ENCODE measurements at places on chromosomes 6 and 20.

DNA sequence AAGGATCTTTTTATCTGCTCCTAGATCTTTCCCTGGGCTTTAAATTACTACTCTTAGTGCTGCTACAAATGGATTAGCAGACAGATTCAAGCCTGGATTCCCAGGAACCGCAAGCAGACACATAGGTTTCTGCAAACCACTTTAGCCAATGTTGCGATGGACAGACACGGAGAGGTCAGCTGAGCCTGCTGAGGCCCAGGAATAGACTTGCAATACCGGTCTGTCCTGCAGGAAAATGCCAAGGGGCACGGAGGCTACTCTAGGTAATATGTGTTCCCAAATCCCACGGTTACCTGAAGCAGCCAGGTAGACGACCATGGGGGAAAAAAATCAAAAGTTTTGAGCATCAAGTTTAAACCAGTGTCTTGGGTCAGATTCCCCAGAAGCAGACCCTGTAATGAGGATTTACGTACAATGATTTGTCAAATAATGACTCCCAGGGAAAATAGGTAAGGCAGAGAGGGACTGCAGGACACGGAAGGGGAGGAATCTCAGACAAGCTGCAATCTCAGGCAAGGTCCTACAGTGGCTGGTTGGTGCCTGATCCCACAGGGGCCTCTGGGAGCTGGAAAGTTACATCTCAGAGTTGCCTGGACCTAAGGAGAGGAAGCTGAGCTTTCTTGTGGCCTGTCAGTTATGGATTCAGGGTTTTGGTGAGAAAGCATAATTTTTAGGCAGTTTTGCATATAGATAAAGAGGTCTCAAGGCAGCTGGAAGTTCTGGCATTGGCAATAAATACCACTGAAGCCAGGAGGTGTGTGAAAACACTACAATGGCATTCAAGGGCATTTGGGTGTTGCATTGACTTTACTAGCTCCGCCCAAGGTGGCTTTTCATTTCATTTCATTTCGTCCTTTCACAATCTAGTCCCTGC lies 12.5 kb downstream of the OTOR start:
- DNase-seq: no peak

DNA sequence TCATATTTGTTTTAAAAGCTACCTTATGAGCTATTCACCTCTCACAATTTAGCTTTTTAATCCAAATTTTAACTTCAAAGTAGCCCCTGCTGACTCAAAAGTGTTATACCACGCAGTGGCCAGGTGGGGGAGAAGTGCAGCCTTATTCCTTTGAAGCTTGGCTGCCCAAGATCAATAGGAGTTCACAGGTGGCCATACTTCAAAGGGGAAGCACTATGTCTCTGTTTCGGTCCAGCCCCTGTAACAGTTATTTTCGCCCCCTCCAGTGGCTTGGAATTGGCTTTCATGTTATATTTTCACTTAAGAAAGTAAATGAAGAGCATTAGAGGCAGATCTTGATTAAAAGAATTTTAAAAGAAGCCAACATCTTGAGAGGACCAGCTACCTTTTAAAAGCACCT lies 608.4 kb downstream of the EPHA7 start:
- DNase-seq: peak; percentile 10

DNA sequence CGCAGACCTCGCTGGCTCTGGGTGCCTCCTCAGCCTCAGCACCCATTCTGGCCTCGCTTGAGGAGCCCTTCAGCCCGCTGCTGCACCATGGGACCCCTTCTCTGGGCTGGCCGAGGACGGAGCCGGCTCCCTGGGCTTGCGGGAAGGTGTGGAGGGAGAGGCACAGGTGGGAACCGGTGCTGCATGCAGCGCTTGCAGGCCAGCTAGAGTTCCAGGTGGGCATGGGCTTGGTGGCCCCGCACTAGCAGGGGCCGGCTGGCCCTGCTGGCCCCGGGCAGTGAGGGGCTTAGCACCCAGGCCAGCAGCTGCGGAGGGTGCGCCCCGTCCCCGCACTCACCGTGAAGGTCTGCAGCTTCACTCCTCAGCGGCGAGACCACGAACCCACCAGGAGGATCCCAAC lies 30.4 kb downstream of the DEFB114 start:
- no peak for DNase-seq

GRCh38 chr6:118397671-118398465 lies 150.2 kb upstream of the PLN start:
- DNase-seq: no peak

DNA sequence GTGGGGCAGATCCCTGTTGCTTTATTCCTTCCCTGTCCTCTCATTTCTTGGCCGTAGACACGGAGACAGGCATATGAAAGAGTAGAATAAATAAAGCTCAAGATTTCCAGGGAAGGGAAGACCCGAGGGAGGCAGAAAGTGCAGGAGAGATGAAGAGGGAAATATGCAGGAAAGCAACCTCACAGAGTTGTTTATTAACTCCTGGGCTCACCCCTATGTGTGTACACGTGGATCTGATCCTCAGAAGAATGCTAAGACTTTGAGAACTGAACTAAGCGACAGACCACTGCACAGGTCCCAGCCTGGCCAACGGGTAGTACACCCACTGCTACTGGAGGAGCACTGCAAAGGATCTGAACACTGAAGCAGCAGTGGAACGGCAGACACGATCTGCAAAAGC lies 156.2 kb downstream of the KIF16B start:
- DNase-seq: no peak

GRCh38 chr6:41536795-41537758 lies 9.1 kb upstream of the FOXP4 start:
- no peak for DNase-seq

GRCh38 chr20:52087471-52087870 lies 104.1 kb downstream of the ZFP64 start:
- no peak for DNase-seq

- no peak for DNase-seq
These were observed 98.8 kb downstream of the HUS1B start for GRCh38 chr6:558089-558488.

DNA sequence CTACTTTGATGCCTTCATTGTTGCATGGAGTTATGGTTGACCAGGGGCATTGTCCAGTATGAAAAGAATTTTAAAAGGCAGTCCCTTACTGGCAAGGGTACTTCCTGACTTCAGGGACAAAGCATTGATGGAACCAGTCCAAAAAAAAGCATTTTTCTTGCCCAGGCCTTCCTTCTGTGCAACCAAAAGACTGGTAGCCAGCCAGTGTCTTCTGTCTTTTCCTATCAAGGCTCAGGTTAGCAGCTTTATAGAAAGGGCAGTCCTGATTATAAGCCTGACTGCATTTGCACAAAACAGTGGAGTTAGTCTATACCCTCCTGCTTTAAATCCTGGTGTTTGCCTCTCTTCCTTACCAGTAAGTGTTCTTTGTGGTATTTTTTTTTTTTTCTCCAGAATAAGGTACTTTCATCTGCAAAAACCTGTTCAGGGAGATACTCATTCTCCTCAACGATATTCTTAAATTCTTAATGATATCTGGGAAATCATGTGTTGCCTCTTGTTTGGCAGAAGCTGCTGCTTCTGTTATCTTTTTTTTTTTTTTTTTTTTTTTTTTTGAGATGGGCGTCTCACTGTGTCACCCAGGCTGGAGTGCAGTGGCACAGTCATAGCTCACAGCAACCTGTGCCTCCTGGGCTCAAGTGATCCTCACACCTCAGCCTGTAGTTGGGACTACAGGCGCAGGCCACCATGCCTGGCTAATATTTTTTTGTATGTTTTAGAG lies 33.9 kb downstream of the SCAF8 start:
- DNase-seq: no peak

- DNase-seq: no peak
These were observed 8.4 kb upstream of the FAM83C start for GRCh38 chr20:35300469-35301262.

DNA sequence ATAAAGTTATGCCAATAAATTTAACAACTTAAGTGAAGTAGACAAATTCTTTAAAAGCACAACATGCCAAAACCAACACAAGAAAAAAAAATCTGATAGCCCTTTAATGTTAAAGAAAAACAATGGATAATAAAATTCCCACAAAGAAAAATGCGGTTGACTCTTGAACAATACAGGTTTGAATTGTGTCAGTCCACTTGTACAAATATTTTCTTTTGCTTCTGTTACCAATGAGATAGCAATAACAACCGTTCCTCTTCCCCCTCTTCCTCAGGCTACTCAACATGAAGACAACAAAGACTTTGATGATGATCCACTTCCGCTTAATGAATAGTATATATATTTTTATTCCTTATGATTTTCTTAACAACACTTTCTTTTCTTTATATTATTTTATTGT lies 283.9 kb upstream of the MAN1A1 start:
- no peak for DNase-seq

DNA sequence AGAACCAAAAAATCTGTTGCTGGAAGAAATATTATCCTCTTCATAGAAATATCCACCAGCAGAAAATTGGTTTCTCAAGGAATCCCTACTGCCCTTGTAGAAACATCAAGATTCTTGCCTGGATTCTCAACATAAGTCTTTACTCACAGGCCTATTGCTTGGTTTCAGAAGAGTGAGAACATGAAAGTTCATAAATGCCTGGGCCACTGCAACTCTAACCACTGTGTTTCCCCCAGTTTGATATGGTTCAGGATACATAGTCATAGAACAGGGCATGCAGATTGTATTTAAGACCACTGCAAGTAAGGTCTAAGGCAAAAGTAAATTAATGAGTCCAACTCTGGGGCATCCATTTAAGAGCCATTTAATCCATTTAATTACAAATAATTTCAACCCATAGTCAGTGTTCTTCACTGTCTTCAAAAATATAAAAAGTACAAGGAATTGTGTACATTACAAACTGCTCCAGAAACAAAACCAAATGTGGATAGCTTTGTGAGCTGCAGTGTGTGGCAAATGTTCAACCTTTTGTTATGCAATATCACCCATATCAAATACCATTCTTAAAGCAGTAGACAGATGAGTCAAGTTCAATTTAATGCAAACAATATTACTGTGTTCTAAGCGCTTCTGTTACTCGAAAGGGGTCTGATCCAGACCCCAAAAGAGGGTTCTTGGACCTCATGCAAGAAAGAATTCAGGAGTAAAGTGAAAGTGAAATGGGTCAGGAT lies 83.3 kb downstream of the OPRM1 start:
- DNase-seq: no peak

DNA sequence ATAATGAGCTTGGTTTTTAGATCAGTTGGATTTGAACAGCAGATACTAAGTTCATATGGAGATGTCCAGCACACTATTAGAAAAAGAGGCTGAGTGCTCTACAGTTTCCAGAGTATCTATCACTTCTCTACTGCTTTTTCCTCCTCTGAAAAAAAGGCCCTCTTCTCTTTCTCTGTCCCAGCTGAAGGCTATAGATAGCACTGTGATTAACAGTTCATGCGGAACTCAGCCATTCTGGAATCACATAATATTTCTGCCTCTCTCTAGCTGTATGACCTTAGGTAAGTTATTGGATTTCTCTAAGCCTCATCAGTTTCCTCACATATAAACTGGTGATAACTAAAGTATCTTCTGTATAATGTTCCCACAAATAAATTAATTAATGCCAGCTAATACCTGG lies 184.1 kb downstream of the UBE3D start:
- DNase-seq: no peak

DNA sequence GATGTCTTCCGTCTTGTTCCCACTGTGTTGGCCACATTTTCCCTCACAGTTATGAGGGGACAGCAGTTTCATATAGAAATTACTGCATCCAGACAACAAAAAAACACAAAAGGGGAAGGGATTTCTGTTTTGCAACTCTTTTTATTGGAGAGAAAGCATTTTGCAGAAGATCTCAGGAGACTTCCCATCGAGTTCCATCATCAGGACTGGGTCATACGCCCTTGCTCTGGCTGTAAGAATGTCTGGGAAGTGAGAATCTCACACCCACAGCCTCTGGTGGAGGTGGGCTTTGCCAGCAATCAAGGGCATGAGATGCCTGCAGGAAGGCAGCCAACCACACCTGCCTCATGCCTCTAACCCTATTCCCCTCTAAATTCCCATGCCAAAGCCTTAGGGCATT lies 5.8 kb upstream of the IGF2R start:
- no peak for DNase-seq

GRCh38 chr20:16054985-16055384 lies 518.3 kb downstream of the KIF16B start:
- no peak for DNase-seq

- DNase-seq: no peak
These were observed 184.5 kb upstream of the TCF21 start for GRCh38 chr6:133704371-133704770.

DNA sequence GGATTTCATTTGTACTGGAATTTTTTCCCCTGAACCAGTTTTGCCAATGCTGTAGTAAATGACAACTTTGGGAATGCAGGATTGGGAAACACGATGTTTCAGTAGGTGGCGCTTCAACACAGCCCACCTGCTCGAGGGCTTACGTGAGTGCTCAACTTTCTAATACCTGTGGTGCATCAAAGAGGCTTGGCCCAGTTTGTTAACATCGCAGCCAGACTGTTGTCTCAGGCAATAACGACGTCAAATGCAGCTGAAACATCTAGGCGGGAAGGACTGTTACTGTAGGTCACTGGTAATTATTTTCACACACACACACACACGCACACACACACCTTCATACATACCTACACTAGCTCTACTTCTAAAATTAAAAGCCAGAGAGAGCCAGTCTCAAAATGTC lies 815.5 kb upstream of the SLC35B3 start:
- no peak for DNase-seq

GRCh38 chr6:113570161-113570560 lies 287.0 kb upstream of the MARCKS start:
- no peak for DNase-seq

DNA sequence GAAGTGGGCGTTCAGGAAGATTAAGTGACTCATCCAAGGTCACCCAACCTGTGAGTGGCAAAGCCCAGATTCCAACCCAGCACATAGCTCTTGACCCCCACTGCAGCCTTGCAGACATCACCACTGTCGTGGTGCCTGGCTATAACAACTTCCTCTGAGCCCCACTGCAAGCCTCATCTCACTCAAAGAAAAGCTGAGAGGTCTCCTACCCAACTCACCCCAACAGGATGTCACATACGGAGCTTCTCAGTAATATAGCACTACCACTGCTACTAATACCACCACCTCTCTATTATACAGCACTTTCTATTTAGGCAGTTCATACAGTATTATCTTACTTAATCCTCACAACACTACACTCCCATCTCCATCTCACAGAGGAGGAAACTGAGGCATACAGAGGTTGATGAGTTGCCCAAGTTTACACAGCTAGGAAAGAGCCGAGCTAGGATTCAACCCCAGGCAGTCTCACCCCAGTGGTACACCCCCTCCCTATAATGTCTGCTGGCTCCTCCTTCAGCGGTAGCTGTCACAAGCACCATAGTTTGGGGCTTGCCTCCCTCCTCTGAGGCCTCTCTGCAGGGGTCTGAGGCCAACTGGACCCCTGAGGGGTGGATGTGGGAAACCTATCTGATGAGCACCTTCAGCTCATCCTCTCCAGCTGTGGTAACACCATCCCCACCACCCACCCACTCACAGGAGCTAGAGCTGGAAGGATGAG lies 19.5 kb downstream of the TFEB start:
- no peak for DNase-seq

- DNase-seq: no peak
These were observed 47.1 kb upstream of the SCAF8 start for GRCh38 chr6:154686162-154686561.

- DNase-seq: no peak
These were observed 79.5 kb upstream of the PREP start for GRCh38 chr6:105482227-105482844.
